HT1080 (cell line): ENCODE measurements at places on chromosomes 6 and 20. TPM values are rescaled to one million over a fixed set of nuclear protein-coding genes. Genes with fewer than 3 reads are reported as not detected.

The RBPJL gene
- total RNA-seq = not detected in 2 replicates

The TAF11 gene
- total RNA-seq = 20.0 and 27.2 TPM in 2 replicates

The TCP11 gene
- total RNA-seq = 0.13 TPM in 1 of 2 replicates, not detected in the other

The SLC17A3 gene
- not detected in 2 replicates for total RNA-seq

DNA sequence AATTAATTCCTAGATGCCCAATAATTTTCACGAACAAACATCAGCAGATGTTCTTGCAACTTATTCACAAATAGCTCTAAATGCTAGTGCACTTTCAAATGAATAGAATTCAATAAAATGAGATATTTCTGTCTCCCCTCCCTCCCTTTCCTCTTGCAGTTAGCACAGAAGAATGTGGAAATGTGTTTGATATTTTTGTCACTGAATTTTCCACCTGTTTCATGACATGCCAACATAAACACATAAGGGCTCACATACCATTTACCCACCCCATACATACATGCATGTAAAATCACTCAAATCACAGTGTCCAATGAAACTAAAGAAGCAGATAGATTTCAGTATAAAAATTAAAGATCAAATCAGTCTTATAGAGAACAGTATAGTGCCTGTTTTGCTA, 746.9 kb upstream of the MARCKS start:
- DNase-seq = no peak

- DNase-seq = no peak
These were observed 15.7 kb upstream of the HLA-A start for GRCh38 chr6:29926413-29927274.

DNA sequence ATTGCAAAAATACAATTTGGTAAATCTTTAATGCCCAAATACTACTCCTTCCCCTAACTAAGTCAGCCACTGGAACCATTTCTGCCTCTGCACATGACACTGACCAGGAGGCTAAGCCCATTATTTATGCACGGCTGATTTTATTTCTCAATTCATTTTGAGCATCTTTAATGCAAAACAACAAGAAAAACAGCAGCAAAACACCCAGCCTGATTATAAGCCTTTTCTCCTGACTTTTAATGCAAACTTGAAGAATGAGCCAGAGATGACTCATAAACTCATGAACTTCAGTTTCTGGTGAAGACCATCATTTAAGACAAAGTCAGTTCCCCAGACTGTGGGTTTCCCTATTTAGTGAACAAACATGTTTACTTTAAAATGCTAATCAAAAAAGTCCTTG, 51.6 kb downstream of the CYP24A1 start:
- peak; percentile 60 for DNase-seq

DNA sequence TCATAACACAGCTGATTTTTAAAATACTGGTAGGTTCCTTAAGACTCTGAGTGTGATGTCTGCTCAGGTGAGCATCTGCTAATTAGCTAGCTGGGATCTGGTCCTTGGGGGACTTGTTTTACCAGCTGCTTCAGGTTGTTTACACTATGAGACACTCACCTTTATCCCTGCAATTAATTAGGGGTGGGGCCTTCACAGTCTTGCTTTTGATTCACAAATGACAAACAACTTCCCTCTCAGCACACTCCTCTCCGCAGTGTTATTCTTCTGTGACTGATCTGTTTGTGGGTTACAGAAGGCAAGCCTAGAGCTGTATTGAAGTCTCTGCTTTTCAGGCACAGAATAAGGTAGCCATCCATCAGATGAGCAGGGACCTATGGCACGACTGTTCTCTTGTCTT, 62.0 kb upstream of the CD83 start:
- no peak for DNase-seq

GRCh38 chr6:150565945-150566344, 33.7 kb upstream of the PLEKHG1 start:
- no peak for DNase-seq

DNA sequence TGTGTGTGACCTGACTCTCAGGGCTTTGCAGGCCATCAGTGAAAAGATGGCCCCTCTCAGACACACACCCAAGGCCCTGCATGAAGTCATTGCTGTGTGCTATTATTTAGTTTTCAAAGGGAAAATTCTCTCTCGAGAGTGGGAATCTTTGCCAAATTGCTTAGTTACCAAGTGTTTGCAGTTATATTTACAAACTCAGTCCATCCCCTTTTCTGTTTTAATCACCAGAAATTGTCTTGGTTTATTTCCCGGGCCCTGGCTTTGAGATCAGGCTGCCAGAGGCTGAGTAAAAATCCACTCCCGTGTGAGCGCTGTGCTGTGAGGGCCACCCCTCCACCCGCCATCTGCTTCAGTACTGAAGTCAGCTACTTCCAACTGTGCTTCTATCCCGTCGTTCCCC, 163.1 kb downstream of the SOD2 start:
- no peak for DNase-seq
